NCI-H1105 (cell line): ENCODE measurements at places on chromosomes 11 and 22.

DNA sequence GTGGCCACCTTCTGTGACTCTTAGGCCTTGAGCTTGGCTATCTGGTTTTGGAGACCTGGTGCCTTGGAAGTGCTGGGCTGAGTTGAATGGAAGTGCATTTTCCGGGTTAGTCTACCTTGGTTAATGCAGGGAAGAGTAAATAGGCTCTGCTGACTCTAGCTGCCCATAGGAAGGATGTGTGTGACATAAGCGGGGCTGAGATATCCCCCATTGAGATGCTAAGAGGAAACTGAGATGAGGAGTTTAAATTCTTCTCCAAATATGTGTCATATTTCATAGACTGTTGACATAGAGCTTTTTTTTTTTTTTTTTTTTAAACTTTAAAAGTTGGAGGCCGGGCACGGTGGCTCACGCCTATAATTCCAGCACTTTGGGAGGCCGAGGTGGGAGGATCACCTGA is 30.8 kb downstream of the ZNRF3 start:
- no peak for DNase-seq

DNA sequence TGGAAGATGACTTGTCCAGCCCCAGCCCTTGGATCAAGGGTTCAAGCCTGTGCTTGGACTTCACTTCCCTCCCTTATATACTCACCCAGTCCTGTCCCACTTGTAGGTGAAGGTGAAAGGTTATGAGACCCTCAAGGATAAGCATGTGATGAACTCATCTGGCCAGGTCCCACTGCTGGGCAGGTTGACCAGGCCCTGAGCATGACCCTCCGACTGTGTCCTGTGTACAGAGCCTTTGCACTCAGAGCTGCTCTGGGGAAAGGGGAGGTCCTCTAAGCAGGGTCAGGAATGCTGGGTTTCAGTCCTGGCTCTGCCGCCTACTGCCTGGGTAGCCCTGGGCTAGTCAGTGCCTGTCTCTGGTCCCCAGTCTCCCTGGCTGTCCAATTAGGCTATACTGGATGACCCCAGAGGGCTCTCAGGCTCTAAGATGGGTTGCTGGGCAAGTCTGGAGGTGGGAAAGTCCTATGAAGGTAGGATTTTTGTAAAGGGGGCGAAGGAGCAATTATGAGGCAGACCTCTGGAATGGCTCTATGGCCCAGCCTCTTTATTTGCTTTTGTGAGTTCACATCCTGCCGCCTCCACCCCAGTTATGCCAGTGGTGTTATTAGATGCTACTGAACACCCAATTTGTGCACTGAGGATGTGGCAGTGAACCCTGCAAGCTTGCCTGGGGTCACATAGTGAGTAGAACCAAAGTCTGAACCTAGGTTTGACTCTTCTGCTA is 14.1 kb downstream of the DGAT2 start:
- no peak for DNase-seq

- DNase-seq = no peak
Measured at GRCh38 chr11:75260396-75261170, 20.0 kb downstream of the TPBGL start.

DNA sequence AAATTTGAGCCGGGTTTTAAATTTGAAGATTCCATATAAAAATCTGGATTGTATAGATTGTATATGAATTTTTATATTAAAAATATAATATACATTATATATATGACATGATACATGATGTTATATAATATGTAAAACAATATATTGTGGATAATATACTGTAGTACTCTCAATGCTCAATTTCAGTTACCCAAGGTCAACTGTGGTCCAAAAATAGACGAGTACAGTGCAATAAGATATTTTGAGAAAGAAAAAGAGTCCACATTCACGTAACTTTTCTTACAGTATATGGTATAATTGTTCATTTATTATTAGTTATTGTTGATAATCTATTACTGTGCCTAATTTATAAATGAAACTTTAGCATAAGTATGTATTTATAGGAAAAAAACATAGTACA is 94.2 kb upstream of the YWHAH start:
- no peak for DNase-seq

- no peak for DNase-seq
Measured at GRCh38 chr11:372809-373715, 3.8 kb downstream of the B4GALNT4 start.

GRCh38 chr11:65663639-65664200 is 1.0 kb upstream of the RELA start:
- no peak for DNase-seq

- no peak for DNase-seq
Measured at GRCh38 chr11:35950082-35950481, 6.2 kb downstream of the LDLRAD3 start.

GRCh38 chr11:120335556-120335907 is 681 bp upstream of the ARHGEF12 start:
- peak; percentile 74 for DNase-seq

- DNase-seq = no peak
Measured at GRCh38 chr11:44804449-44805437, 78.0 kb downstream of the TSPAN18 start.

DNA sequence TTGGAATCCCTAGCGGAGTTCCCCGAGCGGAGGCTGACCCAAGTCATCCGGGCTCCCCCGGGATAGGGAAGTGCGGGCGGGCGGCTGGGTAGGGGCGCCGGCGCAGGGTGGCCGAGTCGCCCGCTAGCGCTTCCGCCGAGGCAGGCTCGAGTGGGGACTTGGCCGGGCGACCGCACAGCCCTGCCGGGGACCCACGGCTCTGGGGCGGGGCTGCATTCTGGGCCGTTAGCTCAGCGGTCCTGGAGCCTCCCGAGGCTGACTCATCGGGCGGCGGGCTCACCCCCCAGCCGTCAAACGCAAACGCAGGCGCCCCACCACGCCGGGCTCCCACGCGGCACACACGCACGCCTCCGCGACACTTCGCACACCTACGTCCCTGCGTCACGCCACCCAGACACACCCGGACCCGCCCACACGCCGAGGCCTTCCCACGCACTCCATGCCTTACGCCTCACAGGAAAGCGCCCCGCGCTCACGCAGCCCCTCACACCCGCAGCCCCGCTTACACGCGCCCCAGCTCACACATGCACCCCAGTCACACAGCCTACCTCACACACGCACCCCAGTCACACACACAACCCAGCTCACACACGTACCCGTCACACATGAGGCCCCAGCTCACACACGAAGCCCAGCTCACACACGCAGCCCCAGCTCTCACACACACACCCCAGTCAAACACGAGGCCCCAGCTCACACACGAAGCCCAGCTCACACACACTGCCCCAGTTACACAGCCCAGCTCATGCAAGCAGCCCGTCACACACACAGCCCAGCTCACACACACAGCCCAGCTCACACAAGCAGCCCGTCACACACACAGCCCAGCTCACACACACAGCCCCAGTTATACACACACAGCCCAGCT is 1.2 kb downstream of the PHLDB1 start:
- no peak for DNase-seq

GRCh38 chr22:37456346-37456745 is 29.1 kb upstream of the ELFN2 start:
- no peak for DNase-seq

- DNase-seq = no peak
Measured at GRCh38 chr11:109854731-109855130, 238.5 kb upstream of the ZC3H12C start.

DNA sequence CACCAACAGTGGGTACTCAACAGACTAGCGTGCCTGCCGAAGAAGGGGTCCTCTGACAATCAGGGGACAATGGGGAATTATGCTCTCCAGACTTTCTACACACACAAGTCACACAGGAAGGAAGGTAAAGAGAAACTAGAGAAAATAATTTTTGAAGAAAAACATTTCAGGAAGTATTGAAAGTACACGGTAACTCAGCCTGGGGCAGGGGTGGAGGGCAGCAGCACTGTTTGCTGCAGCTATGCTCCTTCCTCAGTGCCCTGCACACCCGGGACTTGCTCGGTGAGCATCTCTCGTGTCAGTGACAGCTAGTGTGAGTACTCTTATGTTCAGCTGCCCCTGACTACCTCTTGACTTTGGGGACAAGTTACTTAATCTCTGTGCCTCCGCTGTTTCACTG is 18.0 kb upstream of the APOA1 start:
- DNase-seq = no peak

- no peak for DNase-seq
Measured at GRCh38 chr11:96221244-96222070, 121.5 kb downstream of the MAML2 start.

GRCh38 chr11:133168016-133168415 is 364.3 kb downstream of the OPCML start:
- DNase-seq = no peak

GRCh38 chr11:35662061-35662648 is 420 bp upstream of the TRIM44 start:
- DNase-seq = peak; percentile 47

DNA sequence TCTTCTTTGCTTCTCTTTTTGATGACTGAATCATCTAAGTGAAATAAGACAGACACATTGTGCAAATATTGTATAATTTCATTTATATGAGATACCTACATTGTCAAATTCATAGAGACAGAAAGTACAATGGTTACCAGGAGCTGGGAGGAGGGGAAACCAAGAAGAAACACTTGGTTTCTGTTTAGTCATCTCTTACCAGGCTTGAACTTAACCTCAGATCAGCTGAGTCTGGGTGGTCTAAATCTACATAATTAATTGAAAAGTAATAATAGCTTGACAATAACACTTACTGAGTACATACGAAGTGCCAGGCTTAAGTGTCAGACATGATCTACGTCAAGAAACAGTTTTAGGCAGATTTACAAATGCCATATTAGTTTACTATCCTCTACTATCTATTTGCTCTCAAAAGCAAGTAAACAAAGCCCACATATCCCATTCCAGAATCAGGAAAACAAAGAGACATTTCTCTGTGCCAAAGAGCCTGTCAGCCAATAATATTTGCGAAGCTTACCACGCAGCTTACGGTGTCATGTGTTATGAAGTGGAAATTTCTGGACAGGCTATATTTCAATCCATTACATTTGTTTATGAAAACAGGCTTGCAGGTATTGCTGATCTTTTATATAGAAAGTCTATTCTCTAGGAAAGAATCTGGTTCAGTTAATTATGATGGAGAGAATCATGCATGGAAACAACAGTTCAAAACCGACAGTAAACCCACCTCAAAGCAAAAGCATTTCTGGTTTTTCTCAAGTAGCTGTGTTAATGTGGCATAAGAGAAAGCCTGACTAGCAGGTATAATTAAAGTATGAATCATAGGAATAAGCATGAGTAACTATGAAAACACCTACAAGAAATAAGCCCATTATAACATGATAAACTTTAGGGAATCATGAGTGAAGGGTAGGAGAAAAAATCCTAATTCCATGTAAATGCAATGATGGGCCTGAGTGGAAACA is 2.7 kb upstream of the ARHGAP42 start:
- no peak for DNase-seq

DNA sequence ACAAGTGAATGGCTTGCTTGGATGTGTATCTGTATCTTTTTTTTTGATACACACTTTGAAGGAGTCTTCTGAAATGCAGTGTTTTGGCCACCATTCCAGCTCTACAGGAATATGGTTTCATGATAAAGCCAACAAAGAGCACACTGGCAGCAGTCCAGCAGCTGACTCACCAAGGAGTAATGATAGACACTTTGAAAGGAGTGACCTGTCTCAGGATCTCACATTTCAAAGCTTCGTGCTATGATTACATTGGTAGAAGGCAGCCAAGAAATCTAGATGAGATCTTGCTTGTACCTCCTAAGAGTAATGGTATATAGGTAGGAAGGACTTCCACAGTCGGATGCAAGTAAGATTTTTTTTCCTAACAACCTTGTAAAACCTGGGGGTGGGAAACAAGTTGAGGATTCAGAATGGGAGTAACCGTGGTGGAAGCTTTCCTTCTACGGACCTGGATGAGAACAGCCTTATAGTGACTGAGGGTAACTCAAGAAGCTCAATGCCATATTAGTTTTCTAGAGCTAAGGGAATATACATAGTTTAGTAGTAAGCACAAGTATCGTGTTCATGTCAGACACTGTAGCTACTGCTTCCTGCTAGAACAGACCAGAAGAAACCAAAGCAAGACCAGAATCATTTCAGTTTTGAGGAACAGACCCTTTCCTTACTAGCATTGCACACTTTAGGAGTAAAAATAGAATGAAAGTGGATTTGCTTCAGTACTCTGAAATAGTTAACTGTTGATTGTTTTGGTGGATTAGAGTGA is 25.0 kb downstream of the MTMR3 start:
- peak; percentile 34 for DNase-seq

- DNase-seq = no peak
Measured at GRCh38 chr11:33179348-33179803, 18.1 kb upstream of the CSTF3 start.

DNA sequence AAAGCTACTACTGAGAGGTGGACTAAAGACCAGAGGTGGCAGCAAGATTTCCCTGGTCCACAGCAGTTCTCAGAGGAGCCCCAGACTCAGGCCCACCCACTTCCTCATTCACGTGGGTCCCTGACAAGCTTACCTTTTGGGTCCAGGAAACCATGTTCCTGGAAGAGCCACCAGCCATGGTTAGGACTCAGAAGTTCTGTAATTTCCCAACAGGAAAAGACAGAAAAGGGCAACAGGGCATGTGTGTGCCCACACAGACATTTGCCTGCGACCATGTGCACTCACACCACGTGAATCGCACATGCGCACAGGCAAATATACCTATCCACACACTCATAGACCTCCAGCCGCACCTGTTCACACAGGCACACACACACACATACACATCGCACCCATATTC is 42.9 kb downstream of the LRRC32 start:
- DNase-seq = no peak

GRCh38 chr22:21989049-21989448 is 6.5 kb upstream of the TOP3B start:
- DNase-seq = no peak

DNA sequence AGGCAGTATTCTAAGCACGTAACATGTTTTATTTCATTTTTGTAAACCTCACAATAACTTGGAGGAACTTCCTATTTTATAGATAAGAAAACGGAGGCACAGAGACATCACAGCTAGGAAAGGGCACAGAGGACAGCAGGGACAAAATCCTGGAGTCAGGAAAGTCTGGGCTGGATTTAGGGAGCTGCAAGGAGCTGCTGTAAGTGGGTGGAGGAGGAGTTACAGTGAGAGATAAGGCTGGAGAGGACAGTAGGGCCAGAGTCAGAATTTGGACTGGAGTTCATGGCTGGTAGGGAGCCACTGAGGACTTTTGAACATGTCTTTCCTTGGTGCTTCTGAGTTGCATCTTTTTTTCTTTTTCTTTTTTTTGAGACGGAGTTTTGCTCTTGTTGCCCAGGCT is 32.2 kb upstream of the PTPRJ start:
- no peak for DNase-seq

GRCh38 chr11:66745356-66746235 is 16.6 kb upstream of the SPTBN2 start:
- DNase-seq = peak; percentile 52

DNA sequence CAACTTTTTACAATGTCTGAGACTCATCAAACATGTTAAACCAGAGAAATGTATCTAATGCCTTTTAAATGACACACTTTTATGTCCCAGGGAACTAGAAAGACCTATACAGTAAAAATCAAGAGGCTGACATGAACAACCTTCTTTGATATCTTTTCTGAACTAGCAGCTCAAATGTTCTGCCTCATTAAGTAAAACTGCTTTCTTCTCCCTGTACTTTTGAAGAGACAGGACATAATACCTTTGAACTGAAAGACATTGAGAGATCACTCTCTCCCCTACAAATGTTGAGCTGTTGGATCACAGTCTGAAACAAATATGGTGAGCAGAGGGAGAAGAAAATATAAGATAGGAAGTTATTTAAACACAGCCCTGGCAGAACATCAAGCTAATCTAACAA is 123.0 kb downstream of the FAM181B start:
- no peak for DNase-seq

GRCh38 chr11:126918556-126918955 is 82.0 kb downstream of the KIRREL3 start:
- no peak for DNase-seq
